ENCODE measurements at places on chromosomes 11 and 22.

DNA sequence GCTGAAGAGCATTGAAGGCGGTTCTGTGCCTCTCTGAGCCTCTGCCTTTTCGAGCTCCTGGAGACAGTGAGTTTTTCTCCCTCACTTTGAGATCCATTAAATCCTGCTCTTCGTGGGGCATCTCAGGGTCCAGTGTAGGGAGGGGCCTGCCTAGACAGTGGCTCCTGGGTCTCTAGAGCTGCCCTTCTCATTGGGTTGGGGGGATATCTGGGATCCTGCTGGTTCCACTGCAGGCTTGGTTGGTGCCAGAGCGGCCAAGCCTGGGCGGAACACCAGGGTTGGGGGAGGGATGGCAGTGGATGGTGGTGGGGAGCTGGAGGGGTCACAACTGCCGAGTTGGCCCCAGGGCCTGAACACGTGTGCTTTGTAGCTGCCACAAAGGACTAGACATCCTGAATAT is 52.2 kb upstream of the CARS1 start:
- DNase-seq: no peak

GRCh38 chr11:112522536-112522935 is 261.9 kb upstream of the PLET1 start:
- no peak for DNase-seq

- DNase-seq: no peak
Observed at GRCh38 chr11:65861165-65861505, 902 bp downstream of the MUS81 start.

- DNase-seq: no peak
Observed at GRCh38 chr11:117618302-117618981, 178.6 kb downstream of the DSCAML1 start.

- no peak for DNase-seq
Observed at GRCh38 chr11:129331217-129331616, 44.4 kb upstream of the BARX2 start.

DNA sequence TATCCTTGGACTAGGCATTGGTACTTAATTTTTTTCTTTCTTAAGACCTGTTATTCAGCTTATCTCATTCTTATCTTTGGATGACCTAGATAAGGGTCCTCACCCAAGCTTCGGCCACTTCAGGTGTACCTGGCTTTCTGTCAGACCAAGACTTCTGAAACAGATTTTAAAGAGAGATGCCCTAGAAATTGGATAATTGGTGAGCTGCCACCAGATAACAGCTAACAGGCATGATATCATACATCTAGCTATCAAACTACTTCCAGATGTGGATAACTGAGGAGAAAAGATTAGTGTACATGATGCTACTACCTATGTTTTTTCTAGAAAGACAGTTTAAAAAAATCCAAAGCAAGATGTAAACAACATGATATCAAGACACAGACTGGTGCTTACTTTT is 52.9 kb downstream of the FZD4 start:
- DNase-seq: no peak

Data from NCI-H1930 (cell line).